ENCODE measurements at places on chromosomes 16 and 17.

DNA sequence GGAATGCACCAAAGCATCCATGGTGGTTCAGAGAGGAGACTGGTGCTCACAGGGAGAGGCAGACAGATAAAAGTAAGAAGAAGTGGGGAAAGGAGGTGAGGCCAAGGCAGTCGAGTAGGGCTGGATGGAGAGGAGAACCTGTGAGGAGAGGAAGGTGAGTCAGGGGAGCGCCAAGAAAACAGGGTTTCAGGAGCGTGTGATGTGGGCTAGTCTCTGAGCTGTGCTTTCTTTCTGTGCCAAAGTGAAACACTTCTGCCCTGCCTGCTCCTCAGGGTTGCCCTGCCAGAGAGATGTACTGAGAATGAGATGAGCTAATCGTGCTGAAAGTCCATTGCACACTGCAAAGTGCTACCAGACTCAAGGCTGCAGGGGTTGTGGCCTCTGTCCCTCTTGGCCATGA lies 310.7 kb upstream of the CCL2 start:
- no peak for DNase-seq

DNA sequence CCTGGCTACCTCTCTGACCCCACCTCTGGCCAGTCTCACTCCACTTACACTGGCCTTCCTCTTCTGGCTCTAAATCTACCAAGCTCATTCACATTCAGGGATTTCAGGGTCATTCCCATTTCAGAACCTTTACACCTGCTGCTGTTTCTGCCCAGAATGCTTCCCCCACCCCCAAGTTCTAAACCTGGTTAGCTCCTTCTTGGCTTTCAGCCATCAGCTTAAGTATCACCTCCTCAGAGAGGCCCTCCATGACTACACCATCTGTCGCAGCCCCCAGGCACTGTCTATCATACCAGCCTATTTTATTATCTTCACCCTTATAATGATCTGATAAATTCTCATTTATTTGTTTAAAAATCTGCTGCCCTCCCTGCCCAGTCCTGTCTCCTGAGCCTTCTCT lies 23.3 kb upstream of the NGFR start:
- DNase-seq: no peak

- DNase-seq: no peak
These were observed 818 bp downstream of the TPPP3 start for GRCh38 chr16:67392301-67393059.

DNA sequence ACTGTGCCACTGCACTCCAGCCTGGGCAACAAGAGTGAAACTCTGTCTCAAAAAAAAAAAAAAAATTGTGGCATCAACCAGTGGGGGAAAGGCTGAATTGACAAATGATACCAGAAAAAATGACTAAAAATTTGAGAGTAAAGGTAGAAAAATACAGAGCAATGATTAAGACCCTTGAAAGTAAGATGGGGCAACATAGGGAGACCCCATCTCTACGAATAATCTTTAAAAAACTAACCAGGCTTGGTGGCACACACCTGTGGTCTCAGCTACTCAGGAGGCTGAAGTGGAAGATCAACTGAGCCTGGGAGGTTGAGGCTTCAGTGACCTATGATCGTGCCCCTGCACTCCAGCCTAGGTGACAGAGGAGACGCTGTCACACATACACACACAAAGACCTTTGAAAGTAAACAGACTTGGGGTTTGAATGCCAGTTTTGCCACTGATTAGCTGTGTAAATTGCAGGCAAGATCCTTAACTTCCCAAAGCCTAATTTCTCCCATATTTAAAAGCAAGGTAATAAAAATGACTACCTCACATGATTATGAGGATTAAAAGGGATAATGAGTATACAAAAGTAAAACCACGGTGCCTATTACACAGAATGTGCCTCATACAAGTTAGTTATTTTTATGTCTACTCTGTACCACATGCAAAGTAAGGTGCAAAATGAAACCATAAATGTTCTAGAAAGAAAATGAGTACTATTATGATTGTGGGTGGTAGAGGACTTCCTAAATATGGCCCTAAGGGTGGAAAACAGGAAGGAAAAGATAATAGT lies 21.7 kb upstream of the PAFAH1B1 start:
- DNase-seq: peak; percentile 40

- DNase-seq: peak; percentile 19
These were observed 36.6 kb downstream of the C16orf78 start for GRCh38 chr16:49410226-49410625.

- no peak for DNase-seq
These were observed 13.1 kb downstream of the SPOP start for GRCh38 chr17:49664706-49665211.

GRCh38 chr17:34246446-34246845 lies 8.6 kb upstream of the CCL2 start:
- DNase-seq: peak; percentile 77

DNA sequence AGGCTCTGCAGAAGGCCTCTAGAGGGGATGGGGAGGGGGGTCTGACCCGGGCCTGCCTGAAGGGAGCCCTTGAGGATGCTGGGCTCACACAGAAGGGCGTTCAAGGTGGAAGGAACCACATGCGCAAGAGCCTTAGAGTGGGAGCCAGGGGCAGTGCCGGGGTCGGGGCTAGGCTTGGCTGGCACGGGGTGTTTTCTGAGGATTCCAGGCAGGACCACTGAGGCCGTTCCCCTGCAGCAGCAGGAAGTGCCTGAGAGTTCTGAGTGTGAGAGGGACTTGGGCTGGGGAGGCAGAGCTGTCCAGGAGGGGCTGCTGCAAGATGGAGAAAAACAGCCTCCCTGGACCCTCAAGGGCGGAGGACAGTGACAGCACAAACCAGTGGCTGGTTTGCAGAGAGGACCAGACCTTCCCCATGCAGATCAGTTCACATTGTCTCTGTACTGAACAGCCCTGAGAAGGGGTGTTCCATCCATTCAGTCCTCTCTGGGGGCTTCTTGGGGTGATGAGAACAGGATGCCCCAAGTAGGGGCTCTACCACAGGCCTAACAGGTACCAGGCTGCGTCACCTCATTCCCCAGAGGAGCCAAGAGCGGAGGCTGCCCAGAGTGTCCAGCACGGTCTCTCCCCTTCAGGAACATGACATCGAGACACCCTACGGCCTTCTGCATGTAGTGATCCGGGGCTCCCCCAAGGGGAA lies 3.4 kb downstream of the NDRG4 start:
- no peak for DNase-seq

GRCh38 chr17:80376531-80376930 lies 38.4 kb upstream of the ENDOV start:
- DNase-seq: no peak

DNA sequence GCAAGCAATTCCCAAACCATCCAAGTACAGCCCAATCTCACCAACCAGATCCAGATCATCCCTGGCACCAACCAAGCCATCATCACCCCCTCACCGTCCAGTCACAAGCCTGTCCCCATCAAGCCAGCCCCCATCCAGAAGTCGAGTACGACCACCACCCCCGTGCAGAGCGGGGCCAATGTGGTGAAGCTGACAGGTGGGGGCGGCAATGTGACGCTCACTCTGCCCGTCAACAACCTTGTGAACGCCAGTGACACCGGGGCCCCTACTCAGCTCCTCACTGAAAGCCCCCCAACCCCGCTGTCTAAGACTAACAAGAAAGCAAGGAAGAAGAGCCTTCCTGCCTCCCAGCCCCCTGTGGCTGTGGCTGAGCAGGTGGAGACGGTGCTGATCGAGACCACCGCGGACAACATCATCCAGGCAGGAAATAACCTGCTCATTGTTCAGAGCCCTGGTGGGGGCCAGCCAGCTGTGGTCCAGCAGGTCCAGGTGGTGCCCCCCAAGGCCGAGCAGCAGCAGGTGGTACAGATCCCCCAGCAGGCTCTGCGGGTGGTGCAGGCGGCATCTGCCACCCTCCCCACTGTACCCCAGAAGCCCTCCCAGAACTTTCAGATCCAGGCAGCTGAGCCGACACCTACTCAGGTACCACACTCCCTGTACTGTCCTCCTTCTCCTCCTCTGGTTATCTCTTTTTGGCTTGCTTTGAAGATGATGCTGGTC lies 20.6 kb downstream of the SP2 start:
- no peak for DNase-seq

DNA sequence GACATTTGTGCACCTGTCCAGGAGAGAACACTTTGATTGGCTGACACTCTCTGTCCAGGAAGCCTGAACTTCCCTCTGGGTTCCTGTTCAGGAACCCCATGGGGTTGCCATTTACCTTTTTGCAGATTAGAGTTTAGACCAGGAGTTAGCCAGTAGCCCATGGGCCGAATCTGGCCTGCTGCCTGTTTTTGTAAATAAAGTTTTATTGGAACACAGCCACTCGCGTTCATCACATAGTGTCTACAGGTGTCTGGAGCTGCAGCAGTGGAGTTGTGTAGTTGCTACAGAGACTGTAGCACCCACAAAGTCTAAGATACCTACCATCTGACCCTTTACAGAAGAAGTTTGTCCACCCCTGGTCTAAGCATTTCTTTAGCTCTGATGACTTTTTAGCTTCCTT lies 70.9 kb downstream of the ABCC1 start:
- DNase-seq: no peak

GRCh38 chr17:522919-523318 lies 170.3 kb upstream of the RPH3AL start:
- DNase-seq: no peak

DNA sequence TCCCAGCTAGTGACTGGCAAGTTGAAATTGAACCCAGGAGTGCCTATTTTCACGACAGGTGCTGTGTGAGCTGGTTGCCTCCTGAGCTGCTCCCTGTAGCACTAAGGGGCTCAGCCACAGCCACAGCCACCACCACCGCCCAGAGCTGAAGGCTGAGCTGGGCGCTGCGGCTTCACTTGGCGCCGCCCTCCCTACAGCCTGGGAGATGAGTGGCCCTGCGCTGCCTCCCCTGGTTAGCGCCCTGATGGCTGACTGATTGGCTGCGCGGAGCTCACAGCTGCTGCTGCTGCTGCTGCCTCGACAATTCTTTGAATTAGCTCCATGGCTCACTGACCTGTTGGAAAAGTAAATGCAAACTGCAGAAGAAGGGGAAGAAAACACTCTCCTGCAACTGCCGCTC lies 91.8 kb upstream of the TMEM132E start:
- no peak for DNase-seq

DNA sequence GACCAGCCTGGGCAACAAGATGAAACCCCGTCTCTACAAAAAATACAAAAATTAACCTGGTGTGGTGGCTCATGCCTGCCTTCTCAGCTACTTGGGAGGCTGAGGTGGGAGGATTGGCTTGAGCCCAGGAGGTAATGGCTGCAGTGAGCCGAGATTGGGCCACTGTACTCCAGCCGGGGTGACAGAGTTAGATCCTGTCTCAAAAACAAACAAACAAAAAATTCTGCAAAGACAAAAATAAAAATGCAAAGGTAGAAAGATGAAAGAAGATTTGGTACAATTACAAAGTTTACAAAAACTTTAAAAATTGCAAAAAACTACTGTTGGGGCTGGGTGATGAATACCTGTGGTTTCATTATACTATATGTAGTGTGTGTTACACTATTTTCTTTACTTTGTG lies 5.5 kb upstream of the CDH1 start:
- no peak for DNase-seq

DNA sequence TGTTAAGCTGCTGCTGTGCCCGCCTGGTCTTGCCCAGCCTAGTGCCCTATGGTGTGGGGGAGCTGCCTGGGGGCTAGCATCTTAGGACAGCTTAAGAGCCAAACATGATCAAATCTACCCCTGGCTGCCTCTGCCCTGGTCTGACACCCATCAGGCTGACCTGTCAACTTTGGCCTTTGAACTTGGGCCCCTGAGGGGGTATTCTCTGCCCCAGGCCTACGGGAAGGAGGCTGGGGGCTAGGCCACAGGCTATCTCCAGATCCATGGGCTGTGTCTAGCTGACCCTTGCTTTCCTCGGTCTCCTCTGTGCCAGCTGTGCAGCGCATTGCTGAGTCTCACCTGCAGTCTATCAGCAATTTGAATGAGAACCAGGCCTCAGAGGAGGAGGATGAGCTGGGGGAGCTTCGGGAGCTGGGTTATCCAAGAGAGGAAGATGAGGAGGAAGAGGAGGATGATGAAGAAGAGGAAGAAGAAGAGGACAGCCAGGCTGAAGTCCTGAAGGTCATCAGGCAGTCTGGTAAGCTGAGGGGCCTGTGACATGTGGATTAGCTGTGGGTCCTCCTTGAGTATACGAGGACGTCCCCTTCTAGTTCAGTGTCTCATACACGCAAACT lies 3.3 kb upstream of the STARD3 start:
- DNase-seq: no peak

- no peak for DNase-seq
These were observed 19.0 kb upstream of the CALB2 start for GRCh38 chr16:71339236-71340171.

DNA sequence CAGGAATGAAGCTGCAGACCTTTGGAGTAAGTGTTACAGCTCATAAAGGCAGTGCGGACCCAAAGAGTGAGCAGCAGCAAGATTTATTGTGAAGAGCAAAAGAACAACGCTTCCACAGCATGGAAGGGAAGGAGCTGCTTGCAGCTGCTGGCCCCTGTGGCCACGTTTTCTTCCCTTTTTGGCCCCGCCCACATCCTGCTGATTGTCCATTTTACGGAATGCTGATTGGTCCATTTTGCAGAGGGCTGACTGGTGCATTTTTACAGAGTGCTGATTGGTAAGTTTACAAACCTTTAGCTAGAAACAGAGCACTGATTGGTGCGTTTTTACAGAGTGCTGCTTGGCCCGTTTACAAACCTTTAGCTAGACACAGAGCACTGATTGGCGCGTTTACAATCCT lies 841.5 kb downstream of the CDH11 start:
- DNase-seq: no peak

DNA sequence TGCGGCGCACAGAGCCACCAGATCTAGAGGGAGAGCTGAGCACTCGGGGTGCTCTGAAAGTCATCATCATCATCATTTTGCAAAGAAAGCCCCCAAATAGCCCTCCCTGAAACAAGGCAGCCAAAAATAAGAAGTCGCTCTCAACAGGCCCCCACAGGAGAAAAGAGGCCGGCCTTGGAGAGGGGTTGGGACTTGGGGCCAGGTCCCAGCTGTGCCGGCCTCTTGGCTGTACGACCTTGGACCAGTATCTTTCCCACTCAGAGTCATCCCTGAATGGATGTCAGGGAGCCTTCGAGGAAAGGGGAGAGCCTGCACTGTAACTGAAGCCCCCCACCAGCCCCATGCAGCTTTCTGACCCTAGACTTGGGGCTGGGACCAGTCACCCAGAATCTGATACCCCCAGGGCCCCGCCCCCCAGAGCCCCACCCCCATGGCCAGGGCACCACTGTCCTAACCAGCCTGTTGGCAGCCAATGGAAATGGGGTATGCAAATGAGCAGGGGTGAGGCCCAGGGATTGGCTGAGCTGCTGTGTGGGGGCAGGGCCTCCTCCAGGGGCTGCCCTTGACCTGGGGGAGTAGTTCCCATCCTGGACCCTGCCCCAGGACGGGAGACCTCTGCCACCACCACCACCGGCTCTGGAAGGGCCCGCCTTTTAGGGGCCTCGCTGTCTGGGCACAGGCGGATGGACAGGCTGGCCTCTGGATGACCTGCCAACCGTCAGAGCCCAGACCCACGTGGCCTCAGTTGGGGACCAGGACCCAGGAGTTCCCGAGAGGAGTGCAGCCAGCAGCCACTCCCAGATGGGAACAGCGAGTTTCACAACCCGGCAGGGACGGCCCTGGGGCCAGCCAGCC lies 15.4 kb downstream of the ZFPM1 start:
- no peak for DNase-seq

- DNase-seq: no peak
These were observed 173.6 kb downstream of the PRKCA start for GRCh38 chr17:66476014-66476413.
